Stimulated activated CD8-positive, alpha-beta memory T cell treated with anti-CD3 and anti-CD28 coated beads, Interleukin-4, amount 100 ng/mL, for 1 hour (primary cell): ENCODE measurements at places on chromosomes 4 and X.

DNA sequence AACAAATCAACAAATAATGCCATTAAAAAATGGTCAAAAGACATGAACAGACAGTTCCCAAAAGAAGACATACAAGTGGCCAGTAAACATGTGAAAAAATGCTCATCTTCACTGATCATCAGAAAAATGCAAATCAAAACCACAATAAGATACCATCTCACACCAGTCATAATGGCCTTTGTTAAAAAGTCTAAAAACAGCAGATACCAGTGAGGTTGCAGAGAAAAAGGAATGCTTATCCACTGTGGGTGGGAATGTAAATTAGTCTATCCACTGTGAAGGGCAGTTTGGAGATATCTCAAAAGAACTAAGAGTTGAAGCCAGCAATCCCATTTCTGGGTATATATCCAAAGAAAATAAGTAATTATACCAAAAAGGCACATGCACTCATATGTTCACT, 668.1 kb upstream of the CPEB2 start:
- no peak for DNase-seq

GRCh38 chr4:964346-965025, 8.9 kb downstream of the DGKQ start:
- no peak for DNase-seq

- DNase-seq: no peak
Observed at GRCh38 chr4:26150948-26151347, 169.9 kb upstream of the RBPJ start.

GRCh38 chr4:183344523-183345255, 22.5 kb upstream of the CLDN24 start:
- DNase-seq: no peak

DNA sequence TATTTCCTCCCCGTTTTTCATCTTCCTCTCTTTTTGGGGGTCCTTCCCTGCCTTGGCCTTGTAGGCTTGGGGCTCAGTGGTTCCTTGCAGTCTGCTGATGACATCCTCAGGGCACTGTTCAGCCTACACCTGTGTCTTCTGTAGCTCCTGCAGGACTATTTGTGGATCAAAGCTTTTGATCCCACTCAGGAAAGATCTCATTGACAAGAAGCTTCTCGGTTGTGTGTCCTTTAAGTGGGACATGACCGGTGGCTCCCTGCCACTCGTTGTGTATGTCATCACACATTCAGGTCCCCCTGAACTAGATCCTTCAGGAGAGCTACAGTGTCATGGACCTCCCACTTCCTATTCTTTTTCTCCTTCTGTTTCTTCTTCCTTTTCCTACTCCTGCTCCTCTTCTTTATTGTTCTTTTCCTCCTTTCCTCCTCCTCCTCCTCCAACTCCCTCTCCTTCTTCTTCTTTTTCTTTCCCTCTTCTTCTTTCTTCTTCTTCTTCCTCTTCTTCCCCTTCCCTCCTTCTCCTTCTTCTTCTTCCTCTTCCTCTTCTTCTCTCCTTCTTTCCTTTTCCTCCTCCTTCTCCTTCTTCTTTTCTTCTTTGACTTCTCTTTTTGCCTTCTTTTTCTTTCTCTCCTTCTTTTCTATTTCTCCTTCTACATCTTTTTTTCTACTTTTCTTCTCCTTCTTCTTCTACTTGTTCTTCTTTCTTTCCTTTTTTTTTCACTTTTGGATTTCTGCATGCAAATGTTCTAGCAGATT, 67.8 kb downstream of the NBDY start:
- no peak for DNase-seq

DNA sequence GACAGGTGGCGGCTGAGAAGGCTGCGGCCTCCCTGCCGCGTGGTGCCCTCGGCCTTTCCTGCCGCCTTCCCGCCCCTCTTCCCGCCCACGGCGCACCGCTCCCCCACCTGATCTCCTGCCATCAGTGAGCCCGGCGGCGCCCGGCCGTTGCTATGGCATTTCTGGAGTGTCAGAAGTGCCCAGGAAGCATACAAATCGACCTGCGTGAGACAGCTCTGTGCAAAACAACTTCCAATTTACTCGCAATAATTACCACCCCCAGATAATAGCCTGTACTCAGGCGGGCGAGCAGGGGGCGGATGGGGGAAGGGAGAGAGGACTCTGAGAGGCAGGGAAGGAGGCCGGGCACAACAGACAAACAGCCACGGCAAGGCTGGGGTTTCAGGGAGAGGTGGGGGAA, 16.6 kb upstream of the ERCC6L start:
- DNase-seq: no peak
